ENCODE measurements at places on chromosomes 13 and 19.

DNA sequence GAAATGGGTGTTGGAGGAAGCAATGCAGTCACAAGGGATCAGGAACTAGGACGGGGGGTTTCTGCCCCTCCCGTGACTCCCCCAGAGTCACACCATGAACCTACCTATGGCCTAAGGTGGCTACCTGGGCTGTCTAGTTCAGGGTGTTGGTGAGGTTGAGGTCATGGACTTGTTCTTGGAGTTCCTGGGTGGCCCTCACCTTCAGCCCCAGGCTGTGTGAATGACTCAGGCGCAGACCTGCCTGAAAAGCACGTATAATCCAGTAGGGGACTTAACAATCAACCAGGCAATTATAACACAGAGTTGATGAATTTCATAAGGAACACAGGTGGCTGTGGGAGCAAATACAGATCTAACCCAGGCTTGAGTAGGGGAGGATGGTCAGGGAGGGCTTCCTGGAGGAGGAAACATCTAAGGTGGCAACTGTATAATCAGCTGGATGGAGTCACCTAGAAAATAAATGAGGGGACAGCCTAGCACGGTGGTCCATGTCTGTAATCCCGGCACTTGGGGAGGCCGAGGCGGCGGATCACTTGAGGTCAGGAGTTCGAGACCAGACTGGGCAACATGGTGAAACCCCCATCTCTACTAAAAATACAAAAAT lies 25.6 kb upstream of the ADGRE1 start:
- no peak for DNase-seq

DNA sequence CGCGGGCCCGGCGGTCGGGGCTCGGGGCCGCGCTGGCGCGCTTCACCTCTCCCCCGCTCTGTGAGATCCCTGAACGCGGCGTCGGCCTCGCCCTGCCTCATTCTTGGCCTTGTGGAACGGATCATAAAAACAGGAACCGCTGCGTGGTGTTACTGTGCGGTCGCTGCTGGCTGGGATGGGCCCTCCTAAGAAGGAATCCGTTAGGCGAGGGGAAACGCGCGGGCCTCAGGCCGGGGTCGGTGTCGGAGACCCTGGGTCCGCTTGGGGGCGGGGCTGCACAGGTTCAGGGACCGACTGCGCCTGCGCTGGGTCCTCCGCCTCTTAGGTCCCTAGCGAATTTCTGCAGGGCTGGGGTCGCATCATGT lies 381 bp downstream of the CKAP2 start:
- DNase-seq, result peak; percentile 7

GRCh38 chr13:27482983-27483382 lies 32.6 kb upstream of the MTIF3 start:
- no peak for DNase-seq

- no peak for DNase-seq
Measured at GRCh38 chr19:7718668-7719067, 13.2 kb downstream of the CLEC4G start.

- no peak for DNase-seq
Measured at GRCh38 chr19:50844296-50844935, 10.3 kb upstream of the KLK3 start.

GRCh38 chr13:24052547-24053518 lies 107.7 kb upstream of the SPATA13 start:
- no peak for DNase-seq

DNA sequence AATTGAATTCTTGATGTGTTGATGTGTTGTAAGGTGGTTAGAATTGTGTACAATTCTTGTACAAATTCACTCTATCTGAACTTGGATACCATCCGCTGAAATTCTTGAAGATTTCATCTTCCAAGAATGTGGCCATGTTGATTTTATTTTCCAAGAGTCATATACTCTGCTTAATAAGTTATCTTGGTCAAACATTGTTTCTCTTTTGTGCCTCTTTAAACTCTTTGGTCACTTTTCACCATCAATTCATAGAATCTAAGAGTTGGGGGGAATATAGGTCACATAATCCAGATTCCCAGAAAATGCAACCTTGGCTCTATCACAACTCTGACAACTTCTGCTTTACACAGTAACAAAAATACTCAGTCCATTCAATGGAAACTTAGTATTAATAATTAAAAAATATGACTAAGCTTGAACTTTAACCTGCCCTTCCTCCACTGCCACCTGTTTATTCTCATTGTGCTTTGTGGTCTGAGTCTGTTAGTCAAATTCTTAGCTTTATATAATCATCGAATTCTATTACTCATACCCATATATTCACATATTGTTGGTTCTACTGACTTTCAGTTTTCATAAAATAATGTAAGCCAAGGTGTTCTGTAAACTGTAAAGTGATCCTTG lies 373.2 kb downstream of the LMO7 start:
- peak; percentile 34 for DNase-seq

GRCh38 chr13:46345398-46345797 lies 41.7 kb downstream of the RUBCNL start:
- no peak for DNase-seq

GRCh38 chr13:90533866-90534265 lies 813.6 kb upstream of the MIR17HG start:
- no peak for DNase-seq

- no peak for DNase-seq
Measured at GRCh38 chr13:101492251-101492910, 39.9 kb downstream of the ITGBL1 start.

- no peak for DNase-seq
Measured at GRCh38 chr19:18000480-18000914, 7.5 kb upstream of the ARRDC2 start.

DNA sequence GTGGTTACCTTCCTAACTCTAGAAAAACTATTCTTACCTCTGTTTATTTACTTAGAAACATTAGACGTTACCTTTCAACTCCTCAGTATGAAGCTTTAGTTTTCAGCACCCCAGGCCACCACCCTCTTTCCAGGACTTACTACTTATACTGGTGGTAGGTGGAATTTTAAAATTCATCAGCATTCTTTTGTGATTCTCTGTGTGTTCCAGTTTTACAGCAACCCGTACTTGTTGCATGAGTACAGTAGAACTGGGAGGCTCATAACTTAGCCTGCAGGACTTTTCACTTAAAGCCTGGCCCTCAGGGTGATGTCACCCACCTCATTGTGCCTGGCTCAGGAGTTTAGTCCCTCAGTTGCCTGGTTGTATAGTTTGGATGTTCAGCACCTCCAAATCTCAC lies 49.4 kb upstream of the ALOX5AP start:
- DNase-seq, result no peak

DNA sequence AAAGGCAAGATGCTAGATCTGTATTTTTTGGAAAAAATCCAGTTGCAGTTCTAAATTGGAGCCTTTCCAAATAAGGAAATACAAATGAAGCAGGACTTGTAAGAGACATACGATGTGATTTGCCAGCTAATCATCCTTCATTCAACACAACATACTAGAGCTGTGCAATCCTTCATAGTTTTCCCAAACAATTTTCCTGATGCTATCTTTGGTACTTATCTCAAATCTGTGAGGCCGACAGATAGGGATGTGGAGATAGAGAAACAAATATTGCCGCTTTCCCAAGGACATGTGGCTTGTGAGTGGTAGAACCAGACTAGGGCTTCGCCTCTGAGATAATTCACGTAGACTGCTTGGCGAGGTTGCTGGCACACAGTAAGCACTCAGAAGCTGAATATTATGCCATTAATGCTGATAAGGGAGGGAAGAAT lies 176.6 kb downstream of the LMO7 start:
- no peak for DNase-seq

DNA sequence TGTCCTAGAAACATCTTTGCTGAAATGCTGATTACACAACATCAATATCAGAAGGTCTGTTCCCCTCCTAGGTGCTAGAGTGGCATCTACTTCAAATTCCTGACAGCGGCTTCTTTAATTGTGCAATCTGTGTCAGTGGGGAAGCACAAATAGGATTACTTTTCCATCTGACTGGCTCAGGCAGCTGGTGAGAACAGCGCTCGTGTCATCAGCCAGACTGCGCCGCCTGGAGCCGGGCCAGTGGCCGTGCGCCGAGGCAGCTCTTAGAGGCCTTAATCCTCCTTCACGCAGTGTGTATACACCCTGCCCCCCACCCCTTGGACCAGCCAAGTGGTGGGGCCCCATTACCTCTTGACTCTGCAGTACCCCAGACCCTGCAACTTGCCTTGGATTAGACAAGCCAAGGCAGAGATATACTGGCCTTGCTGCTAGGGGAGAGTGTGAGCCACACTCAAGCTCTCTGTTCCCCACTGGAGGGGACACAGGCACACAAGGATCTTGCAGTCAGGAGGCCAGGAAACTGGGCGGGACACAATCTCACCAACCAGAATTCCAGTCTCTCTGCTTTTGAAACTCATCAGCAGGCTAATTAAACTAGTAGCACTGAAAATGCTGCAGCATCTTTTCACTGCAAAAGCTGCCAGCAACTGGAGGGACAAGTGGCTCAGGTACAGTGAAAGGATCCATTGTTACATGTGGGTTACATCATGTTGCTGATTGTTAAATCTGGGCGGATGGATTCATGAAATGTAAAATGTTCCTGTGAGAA lies 48.9 kb upstream of the EPHX3 start:
- peak; percentile 72 for DNase-seq

DNA sequence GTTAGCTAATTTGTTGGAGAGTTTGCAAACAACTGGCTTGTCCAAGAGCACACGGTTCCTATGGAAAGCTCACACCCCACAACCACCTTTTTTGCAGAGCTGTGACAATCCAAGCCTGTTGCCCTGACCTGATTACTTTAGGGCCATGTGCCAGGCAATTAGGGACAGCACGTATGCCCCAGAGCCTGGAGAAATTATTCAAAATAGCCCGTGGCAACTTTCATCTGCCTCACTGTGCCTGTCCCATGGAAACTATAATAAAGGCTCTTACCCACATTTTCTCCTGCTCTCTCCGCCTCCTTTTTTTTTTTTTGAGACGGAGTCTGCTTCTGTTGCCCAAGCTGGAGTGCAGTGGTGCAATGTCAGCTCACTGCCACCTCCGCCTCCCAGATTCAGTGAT lies 18.6 kb upstream of the FBN3 start:
- no peak for DNase-seq

DNA sequence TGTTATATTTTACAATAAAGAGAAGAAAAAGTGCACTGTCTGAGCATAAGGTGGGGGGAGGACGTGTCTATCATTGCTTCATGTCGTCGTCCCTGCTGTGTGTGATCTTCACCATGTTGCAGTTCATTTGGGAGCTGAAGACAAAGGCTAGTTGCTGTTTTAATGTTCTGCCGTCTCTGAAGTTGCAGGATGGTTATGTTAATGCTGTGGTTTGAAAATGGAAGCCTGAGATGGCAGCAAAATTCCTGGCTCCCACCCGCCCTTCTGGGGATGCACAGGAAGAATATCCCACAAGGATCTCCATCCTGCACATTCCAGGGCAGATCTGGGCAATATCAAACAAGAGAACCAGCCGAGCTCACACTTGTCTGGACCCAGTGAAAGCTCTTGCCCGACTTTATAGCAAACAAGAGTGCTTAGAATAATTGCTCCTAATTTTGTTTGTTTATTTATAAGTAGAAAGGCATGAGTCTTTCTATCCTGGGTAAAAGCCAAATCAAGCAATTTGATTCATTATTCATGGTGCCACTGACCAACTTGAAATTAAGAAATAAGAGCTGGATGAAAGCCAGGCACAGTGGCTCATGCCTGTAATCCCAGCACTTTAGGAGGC lies 110.3 kb upstream of the ABCC4 start:
- DNase-seq, result no peak

GRCh38 chr13:98103531-98103930 lies 39.4 kb upstream of the FARP1 start:
- no peak for DNase-seq

- DNase-seq, result no peak
Measured at GRCh38 chr19:29268103-29268502, 55.2 kb upstream of the UQCRFS1 start.

GRCh38 chr19:8022275-8022674 lies 16.8 kb upstream of the ELAVL1 start:
- no peak for DNase-seq

GRCh38 chr19:29389495-29389894 lies 136.3 kb upstream of the VSTM2B start:
- no peak for DNase-seq

- no peak for DNase-seq
Measured at GRCh38 chr13:100461309-100462030, 127.1 kb downstream of the GGACT start.

- DNase-seq, result no peak
Measured at GRCh38 chr13:101434486-101434885, 18.0 kb upstream of the ITGBL1 start.

DNA sequence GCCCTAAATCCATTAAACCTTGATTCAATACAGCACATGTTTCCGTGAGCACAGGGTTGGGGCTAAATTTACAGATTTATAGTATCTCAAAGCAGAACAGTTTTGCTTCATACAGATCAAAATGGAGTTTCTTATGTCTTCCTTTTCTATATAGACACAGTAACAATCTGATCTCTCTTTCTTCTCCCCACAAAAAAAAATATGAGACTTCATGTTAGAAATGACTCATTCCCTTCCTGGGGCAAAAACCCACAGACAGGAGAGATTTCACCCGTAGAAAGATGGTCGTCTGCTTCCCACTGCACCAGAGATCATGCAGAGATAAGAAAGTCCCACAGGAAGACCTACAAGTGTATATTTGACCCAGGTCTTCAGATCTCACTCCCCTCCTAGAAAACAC lies 7.7 kb upstream of the ZNF611 start:
- no peak for DNase-seq

DNA sequence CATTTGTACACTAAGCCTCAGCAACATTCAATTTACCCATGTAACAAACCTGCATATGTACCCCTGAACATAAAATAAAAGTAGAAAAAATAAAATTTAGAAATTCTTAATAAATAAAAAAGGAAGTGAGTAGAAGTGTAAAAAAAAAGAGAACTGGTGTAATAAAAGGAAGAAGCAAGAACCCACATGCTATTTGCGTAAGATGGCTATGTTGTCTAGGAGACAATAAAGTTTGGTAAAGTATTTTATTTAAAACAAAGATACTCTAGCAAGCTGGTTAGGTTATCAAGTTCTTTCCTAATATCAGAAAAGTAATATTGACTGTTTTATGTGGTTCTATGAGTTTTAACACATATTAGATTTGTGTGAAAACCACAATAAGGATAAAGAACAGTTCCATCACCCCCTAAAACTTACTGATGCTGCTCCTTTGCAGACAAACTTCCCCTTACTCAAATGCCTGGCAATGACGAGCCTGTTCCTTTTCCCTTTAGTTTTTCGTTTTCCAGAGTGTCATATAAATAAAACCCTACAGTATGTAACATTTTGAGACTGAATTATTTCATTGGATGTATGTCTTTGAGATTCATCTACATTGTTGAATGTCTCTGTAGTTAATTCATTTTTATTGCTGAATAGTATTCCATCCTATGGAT lies 98.9 kb downstream of the TNFSF13B start:
- DNase-seq, result no peak

- no peak for DNase-seq
Measured at GRCh38 chr13:20457670-20458069, 68.0 kb downstream of the CRYL1 start.

DNA sequence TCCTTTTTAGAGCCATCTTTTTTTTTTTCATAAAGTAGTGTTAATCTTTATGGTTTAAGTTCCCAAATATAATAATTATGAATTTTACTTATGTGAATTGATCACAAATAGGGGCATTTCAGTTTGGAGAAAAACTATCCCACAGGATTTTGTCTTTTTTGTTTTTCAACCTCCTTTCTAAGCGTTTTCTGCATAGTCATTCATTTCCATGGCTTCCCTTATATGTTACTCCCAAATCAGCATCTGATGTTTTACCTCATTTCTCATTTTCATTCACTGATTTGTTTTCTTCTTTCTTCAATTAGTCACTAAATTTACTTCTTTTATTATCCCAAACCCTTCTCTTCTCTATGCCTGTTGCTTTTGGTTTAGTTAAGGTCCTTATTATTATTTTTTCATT lies 24.7 kb downstream of the PDS5B start:
- DNase-seq, result no peak

- no peak for DNase-seq
Measured at GRCh38 chr13:79966493-79966895, 374.4 kb downstream of the SPRY2 start.
